Activated T-helper 2 cell treated with anti-CD3 and anti-CD28 coated beads, Interferon-gamma antibody, Interleukin-2, Interleukin-4, amounts not matched to agents 10 μg/mL and 5 μg/mL and 100 μg/mL, durations not matched to agents 14 hours and 24 hours and 36 hours (primary cell): ENCODE measurements at places on chromosomes 5 and 9. TPM values are rescaled to one million over a fixed set of nuclear protein-coding genes. Genes with fewer than 3 reads are reported as not detected.

The HTR4 gene
- not detected in 2 replicates for total RNA-seq

The SURF4 gene
- 388 and 393 TPM in 2 replicates for total RNA-seq

The ZNF883 gene
- 0.16 TPM in 1 of 2 replicates, not detected in the other for total RNA-seq

The PROB1 gene
- total RNA-seq, result 7.7 and 8.3 TPM in 2 replicates

The ANKRD34B gene
- not detected in 2 replicates for total RNA-seq

The CATSPER3 gene
- total RNA-seq, result 0.34 and 0.90 TPM in 2 replicates

DNA sequence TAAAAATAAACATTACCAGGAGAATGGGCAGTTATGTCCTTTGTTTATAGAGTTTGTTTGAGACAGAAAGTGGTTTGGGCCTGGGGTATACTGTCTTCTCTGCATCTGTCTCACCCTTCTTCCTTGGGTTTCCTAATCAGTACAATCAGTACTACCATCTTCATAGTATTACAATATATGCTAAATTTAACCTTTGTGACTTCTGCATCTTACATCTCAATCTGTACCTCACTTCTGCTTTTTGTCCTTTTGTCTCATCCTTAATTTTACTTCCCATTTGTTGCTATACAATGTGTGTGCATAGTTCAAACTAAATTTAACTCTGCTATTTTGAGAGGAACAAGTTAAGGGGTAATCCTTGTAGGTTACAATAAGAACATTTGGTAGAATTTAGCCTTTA lies 19.6 kb downstream of the FBXO38 start:
- peaks cover 39% of the 10 kb centered on the region for H3K4me1 ChIP-seq
- no peak for DNase-seq
- H3K27me3 ChIP-seq, result no peaks in the 10 kb centered on the region
- peaks cover 88% of the 10 kb centered on the region for H3K36me3 ChIP-seq

DNA sequence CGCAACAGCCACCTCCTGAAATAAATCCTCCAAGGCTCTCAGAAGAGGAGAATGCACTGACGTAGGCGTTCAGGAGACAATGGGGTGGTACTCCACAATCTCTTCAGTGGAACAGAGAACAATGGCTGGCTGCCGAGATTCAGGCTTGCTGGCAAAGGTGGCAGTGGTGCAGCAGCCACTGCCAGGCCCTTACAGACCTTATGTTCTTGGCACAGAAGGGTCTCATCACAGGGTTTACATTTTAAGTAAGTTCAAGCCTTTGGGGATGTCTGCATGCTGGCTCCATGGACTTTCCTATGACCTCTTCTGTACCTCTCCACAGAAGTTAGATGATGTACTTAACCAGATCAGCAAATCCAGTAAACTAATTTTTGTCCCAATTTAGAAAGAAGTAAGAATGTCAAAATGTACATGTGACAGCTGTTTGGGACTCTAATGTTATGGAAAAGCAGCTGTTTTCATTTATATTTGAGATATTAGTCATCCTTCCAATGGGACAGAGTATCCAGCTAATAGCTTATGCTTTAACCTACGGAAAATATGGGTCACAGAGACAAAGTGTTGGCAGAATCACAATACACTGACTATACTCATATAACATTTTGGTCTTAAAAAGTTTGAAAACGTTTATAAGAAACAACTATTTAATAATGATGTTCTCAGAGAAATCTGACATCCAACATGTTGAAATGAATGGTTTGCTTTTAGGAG lies 180.9 kb downstream of the MAPKAP1 start:
- H3K36me3 ChIP-seq, result peaks cover 29% of the 10 kb centered on the region
- H3K27me3 ChIP-seq, result no peaks in the 10 kb centered on the region
- no peak overlapping the region for H3K4me3 ChIP-seq
- no peak for DNase-seq
- no peak overlapping the region for H3K27ac ChIP-seq
- peaks cover 70% of the 10 kb centered on the region for H3K4me1 ChIP-seq

DNA sequence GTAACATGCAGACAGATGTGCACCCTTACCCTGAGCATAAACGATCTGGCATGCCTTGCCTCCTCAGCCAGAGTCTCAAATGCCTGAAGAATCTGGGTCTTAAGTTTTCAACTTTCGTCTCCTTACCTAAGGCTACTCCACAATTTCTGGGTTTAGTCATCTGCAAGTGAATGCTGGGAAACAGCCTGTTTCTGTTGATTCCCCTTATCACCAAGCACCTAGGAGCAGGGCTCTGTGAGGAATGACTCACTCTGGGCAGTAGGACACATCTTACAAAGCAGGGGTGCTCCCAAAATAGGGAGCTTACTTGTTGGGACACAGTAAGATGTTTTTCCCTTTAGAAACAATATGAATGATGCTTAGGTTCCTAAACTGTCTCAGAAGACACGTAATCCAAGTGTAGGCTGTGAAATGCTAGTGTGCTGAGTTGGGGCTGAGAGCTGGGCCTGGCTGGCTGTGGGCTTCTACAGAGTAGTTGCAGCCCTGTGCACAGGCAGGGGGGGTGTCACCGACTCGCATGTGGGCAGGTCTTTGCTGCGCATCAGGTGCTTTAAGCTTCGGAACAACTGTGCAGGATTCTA lies 58.0 kb downstream of the DAP start:
- H3K36me3 ChIP-seq, result peaks cover 7% of the 10 kb centered on the region
- H3K27me3 ChIP-seq, result no peaks in the 10 kb centered on the region
- no peak overlapping the region for H3K4me3 ChIP-seq
- peaks cover 28% of the 10 kb centered on the region for H3K4me1 ChIP-seq
- no peak overlapping the region for H3K27ac ChIP-seq

GRCh38 chr9:27340285-27340674 lies 43.3 kb upstream of the EQTN start:
- no peaks in the 10 kb centered on the region for H3K36me3 ChIP-seq
- no peak overlapping the region for H3K27ac ChIP-seq
- peaks cover 5% of the 10 kb centered on the region for H3K27me3 ChIP-seq
- no peak overlapping the region for H3K4me3 ChIP-seq
- H3K4me1 ChIP-seq, result no peaks in the 10 kb centered on the region

- H3K4me3 ChIP-seq, result peak overlapping the region; percentile 77
- H3K36me3 ChIP-seq, result peaks cover 3% of the 10 kb centered on the region
- H3K27ac ChIP-seq, result no peak overlapping the region
Observed at GRCh38 chr5:132010989-132011621, 353 bp downstream of the ACSL6 start.

DNA sequence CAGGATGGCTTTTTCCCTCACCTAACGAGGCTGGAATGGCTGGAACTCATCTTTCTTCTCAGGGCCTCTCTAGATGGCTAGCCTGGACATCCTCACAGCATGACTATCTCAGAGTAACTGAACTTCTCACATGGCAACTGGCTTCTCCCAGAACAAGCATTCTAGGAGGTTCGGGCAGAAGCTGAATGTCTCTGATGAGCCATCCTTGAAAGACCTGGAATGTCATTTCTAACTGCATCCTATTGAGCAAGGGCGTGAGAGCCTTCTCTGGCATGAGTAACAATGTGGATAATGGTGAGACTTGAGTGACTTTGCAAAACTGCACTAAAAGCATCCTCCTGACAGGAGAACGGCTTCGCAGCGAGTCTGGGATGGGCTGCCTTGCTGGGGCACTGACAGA lies 487.7 kb downstream of the MAT2B start:
- no peaks in the 10 kb centered on the region for H3K4me1 ChIP-seq
- H3K4me3 ChIP-seq, result no peak overlapping the region
- H3K36me3 ChIP-seq, result no peaks in the 10 kb centered on the region

- peaks cover 34% of the 10 kb centered on the region for H3K27me3 ChIP-seq
- DNase-seq, result no peak
- no peaks in the 10 kb centered on the region for H3K36me3 ChIP-seq
- H3K4me3 ChIP-seq, result no peak overlapping the region
- no peaks in the 10 kb centered on the region for H3K4me1 ChIP-seq
- no peak overlapping the region for H3K27ac ChIP-seq
Observed at GRCh38 chr9:95528908-95529502, 12.2 kb upstream of the PTCH1 start.

- H3K36me3 ChIP-seq, result no peaks in the 10 kb centered on the region
- H3K4me3 ChIP-seq, result no peak overlapping the region
- H3K4me1 ChIP-seq, result no peaks in the 10 kb centered on the region
- no peaks in the 10 kb centered on the region for H3K27me3 ChIP-seq
- no peak overlapping the region for H3K27ac ChIP-seq
Observed at GRCh38 chr5:33487236-33487635, 46.5 kb downstream of the TARS1 start.

DNA sequence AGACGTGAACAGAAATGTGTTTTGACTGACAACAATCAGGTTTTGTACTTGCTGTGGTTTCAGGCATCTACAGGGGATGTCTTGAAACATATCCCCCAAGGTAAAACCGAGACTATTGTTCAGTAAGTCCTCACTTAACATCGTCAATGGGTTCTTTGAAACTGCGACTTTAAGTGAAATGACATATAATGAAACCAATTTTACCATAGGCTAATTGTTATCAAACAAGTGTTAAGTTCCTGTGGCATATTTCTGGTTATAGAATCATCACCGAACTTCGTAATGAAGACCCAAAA lies 16.4 kb upstream of the OMD start:
- H3K27me3 ChIP-seq, result peaks cover 2% of the 10 kb centered on the region
- H3K36me3 ChIP-seq, result no peaks in the 10 kb centered on the region
- H3K27ac ChIP-seq, result no peak overlapping the region

GRCh38 chr5:77563475-77563874 lies 71.4 kb upstream of the WDR41 start:
- H3K27me3 ChIP-seq, result peaks cover 11% of the 10 kb centered on the region
- no peaks in the 10 kb centered on the region for H3K36me3 ChIP-seq
- no peak overlapping the region for H3K27ac ChIP-seq
- no peak for DNase-seq

DNA sequence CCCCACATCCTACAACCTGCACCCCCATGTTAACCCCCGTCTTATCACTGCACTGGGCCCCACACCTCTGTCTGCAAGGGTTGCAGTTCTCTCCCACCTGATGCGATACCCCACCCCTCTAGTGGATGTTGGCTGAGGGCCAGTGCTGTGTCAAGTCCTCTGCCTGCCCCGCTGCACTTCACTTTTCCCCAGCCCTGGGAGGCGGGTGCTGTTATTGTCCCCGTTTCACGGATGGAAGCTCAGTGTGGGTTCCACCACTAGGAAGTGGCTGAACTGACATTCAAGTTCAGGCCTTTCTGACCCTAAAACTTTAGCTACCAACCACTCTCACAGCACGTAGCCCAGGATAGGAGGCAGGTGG lies 3.5 kb downstream of the SNCB start:
- H3K4me1 ChIP-seq, result peaks cover 8% of the 10 kb centered on the region
- H3K27me3 ChIP-seq, result peaks cover 64% of the 10 kb centered on the region
- no peak overlapping the region for H3K4me3 ChIP-seq
- no peaks in the 10 kb centered on the region for H3K36me3 ChIP-seq
- no peak for DNase-seq

- H3K4me3 ChIP-seq, result no peak overlapping the region
- no peak overlapping the region for H3K27ac ChIP-seq
- H3K27me3 ChIP-seq, result no peaks in the 10 kb centered on the region
- H3K36me3 ChIP-seq, result peaks cover 57% of the 10 kb centered on the region
Observed at GRCh38 chr5:151097061-151097460, 16.2 kb upstream of the TNIP1 start.
